Left ventricle myocardium inferior (tissue), 1 donor: ENCODE measurements at places on chromosomes 6 and 20.

DNA sequence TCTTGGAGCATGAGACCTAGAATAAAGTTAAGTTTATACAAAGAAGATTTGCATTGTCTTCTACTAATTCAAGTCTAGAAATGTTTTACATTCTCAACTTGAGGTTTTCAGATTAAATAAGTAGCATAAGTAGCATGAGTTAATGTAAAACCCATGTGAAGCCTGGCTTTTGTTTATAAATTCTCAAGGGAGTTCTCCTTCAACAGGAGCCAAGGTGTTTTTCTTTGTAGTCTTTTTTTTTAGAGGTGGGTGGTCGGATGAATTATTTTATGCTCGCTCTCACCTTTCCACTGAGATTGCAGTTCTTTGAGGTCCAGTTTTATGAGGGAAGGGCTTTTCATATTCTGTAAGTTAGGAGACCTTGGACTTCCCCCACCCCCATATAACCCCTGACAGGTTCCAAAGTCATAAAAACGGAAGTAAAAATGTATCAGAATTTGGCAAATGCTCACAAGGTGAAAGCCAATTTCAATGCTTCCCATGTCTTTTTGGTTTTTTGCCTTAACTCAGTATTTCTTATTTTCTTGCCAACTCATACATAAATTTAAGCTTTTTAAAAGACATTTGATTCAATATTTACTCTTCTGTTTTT, 244.3 kb upstream of the ASCC3 start:
- DNase-seq = no peak

DNA sequence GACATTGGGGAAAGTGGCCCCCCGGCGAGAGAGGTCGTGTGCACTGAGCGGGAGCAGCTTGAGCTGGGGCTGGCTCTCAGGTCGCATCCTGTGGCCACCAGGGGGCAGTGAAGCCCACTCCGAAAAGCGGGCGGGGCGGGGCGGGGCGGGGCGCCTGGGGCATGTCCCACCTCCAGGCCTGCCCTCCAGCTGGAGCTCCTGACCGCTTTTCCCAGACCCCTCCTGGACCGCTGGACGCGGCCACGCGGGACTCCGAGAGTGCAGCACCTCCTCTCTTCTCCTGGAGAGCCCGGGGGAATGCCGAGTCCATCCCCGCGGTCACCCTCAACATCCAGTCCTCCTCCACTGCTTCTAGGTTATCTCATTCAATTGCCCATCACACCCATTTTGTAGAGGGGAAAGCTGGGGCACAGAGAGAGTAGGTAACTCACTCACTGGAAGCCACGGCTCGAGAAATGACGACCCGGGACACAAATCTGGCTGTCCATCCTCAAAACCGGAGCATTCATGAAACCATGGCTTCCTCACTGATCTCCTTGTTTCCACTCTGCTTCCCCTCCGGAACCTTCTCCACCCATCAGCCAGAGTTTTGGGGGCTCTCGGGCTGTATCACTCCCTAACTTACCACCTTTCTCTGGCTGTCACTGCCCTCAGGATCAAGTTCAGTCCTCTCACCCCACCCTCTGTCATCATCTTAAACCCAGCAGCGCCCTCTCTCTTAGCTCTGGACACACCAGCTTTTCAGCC, 24.1 kb downstream of the COX4I2 start:
- peak; percentile 86 for DNase-seq

GRCh38 chr20:15637950-15638754, 935.1 kb downstream of the KIF16B start:
- no peak for DNase-seq

DNA sequence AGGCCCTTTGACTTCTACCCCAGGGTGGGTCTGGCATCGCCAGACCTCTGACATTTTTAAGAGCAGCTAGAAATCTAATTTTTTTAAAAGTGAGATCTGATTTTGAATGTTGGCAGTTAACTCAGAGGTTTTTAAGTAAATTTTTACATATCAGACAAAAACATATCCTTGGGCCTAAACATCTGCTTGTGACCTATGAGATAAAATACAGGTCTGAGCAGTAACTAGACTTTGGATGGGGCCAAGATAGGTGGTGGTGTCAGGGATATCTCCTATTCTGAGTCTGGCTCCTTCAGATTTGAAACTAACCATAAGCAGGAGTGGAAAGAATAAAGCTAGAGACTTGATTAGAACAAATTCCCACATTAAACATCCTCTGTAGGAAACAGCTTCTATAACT, 17.6 kb downstream of the RALY start:
- no peak for DNase-seq

GRCh38 chr20:47950124-47950912, 165.0 kb upstream of the SULF2 start:
- no peak for DNase-seq
